Pulmonary artery endothelial cell (primary cell): ENCODE measurements at places on chromosomes 3 and 15.

DNA sequence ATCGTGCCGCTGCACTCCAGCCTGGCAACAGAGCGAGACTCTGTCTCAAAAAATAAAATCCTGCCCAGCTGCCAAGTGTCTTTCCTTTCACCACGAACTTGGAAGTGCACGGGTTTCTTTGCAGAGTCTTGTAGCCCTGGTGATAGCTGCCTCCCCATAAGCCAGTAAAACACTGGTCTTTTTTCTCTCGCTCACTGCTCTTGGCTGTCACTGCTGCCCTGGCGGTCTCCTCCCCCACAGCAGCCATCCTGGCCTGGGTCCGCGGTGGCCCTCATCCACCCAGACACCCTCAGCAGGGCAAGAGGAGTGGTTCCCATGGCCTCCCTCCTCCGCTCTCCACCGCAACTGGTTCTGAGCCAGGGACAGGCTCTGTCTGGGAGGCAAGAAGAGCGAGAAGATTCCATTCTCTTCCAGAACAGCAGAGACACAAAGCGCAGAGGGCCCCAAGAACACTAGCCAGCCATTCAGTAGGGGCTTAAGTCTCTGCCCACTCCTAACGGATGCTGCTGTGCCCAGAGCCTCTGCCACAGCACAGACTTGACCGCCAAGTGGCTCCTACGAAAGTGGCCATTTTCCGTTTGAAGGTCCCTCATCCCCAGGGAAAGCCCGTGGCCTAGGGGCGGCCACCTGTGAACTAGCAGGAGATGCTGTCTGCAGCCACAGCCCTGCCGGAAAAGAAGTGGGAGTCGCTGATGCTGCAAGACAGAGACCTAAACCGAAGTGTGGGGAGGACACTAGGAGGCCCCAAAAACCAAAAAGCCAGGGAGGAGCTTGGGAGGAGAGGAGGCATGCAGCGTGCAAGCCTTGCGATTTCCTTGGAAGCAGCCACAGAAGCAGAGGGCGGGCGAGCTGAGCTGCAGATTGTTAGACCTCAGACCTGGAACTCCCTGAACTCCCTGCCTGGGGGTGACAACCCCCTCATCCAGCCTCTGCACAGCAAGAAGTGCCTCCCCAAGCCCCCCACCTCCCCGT is 44.1 kb downstream of the KLHL25 start:
- no peak for DNase-seq

- no peak for DNase-seq
Observed at GRCh38 chr3:151178208-151178845, 24.7 kb downstream of the GPR171 start.

GRCh38 chr3:24198728-24199127 is 253.6 kb downstream of the NR1D2 start:
- no peak for DNase-seq

DNA sequence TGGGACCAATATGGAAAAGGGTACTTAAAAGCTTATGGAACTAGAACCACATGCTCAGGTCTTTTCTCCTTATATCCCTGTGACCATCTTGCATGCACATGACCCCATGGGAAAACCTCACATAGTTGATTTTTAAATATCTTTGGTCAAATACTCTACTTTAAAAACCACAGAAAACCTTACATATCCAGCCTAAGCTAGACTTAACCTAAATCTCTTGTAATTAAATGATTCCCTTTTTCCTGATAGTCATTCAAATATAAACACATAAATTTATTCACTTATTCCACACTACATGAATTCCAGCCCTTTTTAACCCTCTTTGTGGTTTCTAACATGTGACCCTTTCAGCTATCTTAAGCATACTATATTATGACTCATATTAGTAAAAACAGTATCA is 46.8 kb downstream of the DNAJC13 start:
- DNase-seq = no peak

DNA sequence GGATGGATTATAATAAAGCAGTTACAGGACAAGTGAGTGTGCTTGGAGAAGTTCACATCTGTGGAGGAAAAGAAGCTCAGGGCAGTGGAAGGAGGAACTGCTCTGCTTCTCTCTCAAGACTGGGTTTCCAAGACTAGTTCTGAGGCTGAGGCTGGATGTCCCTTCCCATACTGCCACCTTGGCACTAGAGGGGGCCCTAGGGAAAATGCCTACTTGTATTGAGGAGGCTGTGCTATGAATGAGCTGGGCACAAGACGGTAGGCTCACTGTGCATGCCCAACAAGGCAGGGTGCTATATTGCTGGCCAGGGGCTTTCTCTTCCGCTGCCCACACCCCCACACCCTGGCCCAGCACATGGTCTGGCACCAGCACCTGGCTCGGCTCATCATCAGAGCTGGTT is 65.2 kb downstream of the SLCO2A1 start:
- DNase-seq = no peak
